B cell (primary cell): ENCODE measurements at places on chromosomes 16 and 17. TPM values are rescaled to one million over a fixed set of nuclear protein-coding genes. Genes with fewer than 3 reads are reported as not detected.

- no peak for DNase-seq
Observed at GRCh38 chr16:27925612-27926011, 137.9 kb downstream of the GSG1L start.

GRCh38 chr17:67655478-67656148 is 62.1 kb upstream of the NOL11 start:
- DNase-seq: no peak

GRCh38 chr17:70863436-70864248 is 694.3 kb downstream of the KCNJ2 start:
- DNase-seq: no peak

DNA sequence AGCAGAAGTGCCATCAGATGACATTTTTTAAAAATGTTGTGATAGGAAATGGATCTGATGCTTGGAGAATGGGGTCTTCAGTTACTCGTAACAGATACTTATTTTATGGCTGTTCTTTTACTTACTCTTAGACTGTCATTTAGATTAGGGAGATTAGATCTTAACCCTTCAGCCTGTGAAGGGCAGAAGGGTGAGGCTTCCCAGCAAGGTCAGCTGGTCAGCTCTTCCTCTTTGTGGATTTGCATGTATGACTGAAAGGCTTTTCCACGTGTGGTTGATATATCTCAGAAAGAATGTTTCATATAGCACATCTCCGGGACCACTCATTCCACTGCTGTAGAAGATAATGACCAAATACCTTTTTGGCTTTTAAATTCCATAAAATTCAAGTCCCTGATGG is 27.4 kb downstream of the GRB7 start:
- DNase-seq: no peak

GRCh38 chr17:78753316-78754250 is 28.5 kb downstream of the CYTH1 start:
- no peak for DNase-seq

- DNase-seq: no peak
Observed at GRCh38 chr17:55691666-55692065, 31.0 kb downstream of the TMEM100 start.

DNA sequence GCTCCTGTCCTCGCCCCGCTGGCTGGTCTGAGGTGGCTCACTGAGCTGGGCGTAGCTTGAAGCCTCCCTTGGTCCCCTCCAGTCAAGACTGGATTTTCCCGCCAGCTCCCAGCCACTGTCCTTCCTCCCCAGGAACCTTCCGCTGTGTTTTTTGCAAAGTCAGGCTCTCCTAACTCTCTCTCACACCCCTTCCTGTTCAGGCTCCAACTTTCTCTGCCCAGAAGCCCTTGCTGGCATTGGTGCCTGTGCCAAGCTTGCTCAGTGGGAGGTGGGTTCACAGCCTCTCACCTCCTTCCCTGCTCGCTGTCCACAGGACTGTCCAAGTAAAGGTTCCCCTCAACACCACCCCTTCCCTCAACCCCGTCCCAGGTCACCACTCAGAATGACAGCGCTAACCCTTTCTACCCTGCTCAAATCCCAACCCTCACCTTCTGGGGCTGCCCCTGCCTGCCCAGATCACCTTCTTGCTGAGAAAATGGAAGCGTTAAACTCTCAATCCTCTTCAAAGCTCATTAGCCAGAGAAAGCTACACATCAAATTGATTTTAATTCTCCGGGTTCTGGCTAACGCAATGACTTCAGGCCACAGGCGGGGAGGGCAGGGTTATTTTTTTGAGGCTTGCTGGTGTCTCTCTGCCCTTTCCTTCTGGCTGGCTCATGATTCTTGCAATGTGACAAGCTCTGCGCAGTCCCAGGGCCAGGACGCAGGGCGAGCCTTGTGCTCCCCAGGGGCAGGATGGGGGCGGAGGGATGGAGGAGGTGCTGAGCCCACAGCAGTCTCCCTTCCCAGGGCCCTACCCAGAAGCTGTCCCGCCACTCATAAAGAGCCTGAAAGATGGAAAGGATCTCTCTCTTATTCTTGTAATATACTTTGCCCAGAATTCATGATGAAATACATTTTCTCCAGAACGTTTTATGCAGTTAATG is 357.2 kb upstream of the TNRC6C start:
- no peak for DNase-seq

DNA sequence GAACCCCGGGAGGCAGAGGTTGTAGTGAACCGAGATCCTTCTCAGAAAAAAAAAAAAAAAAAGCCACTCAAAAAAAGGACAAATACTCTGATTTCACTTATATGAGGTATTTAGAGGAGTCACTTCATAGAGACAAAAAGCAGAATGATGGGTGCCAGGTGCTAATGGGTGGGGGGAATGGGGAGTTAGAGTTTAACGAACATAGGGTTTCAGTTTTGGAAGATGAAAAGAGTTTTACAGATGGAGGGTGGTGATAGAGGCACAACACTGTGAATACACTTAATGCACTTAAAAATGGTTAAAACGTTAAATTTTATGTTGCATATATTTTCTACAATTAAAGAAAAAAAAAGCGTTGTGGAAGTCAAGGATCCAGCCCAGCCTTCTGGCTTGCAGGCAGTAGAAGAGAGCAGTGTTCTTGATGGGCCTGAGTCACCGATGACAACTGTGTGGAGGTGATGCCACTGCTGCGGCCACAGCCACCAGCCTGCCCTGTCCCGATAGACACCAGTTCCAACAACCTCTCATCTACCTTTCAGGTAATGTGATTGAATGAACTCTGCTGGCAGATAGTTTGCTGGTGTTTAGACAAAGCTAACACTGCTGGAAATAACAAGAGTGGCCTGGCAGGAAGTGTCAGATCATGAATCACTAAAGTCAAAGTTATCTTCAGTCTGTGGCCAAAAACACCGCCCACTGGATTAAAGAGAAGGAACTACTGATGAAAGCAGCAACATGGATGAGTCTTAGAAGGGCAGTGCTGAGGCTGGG is 49.9 kb upstream of the COX10 start:
- no peak for DNase-seq

- no peak for DNase-seq
Observed at GRCh38 chr17:70624211-70624610, 454.9 kb downstream of the KCNJ2 start.

- no peak for DNase-seq
Observed at GRCh38 chr16:58608601-58609136, 21.0 kb downstream of the CNOT1 start.

DNA sequence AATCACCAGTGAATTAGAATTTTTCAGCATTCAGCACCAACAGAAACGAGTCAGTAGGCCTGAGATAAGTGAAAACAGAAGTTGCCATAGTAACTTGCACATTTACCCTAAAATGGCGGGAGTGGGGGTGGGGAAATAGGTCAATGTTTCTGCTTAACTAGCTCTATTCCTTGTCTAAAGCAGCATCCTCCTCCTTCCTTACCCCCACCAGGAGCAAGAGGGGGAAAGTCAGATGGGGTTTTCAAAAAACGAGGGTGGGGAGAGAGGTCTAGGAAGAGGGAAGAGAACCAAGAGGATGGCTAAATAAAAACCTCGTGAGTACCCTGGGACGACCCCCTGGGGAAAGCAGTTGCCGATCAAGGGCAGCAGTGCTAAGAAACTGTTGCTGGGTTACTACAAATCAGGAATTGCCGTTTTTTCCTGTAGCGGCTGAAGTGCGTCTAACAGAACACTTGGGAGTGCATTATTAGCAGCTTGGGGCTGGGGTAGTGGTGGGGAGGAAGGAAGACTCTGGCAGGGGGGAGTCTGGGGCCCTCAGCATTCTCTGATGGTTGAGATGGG is 34.4 kb upstream of the MNT start:
- DNase-seq: no peak

CRYBA1 gene
- not detected in 2 replicates for total RNA-seq

PER1 gene
- 118 and 120 TPM in 2 replicates for total RNA-seq

SLC16A5 gene
- total RNA-seq: 9.3 and 13.7 TPM in 2 replicates

MRC2 gene
- 0.34 and 0.36 TPM in 2 replicates for total RNA-seq

PDF gene
- 9.2 and 9.6 TPM in 2 replicates for total RNA-seq

GAS2L2 gene
- 0.17 TPM in 1 of 2 replicates, not detected in the other for total RNA-seq

TP53TG3 gene
- total RNA-seq: not detected in 2 replicates

BFAR gene
- total RNA-seq: 72.9 and 73.5 TPM in 2 replicates

KRT32 gene
- total RNA-seq: not detected in 2 replicates

ZNF469 gene
- 5.9 and 6.5 TPM in 2 replicates for total RNA-seq
